ENCODE measurements at places on chromosomes 3 and 15.

DNA sequence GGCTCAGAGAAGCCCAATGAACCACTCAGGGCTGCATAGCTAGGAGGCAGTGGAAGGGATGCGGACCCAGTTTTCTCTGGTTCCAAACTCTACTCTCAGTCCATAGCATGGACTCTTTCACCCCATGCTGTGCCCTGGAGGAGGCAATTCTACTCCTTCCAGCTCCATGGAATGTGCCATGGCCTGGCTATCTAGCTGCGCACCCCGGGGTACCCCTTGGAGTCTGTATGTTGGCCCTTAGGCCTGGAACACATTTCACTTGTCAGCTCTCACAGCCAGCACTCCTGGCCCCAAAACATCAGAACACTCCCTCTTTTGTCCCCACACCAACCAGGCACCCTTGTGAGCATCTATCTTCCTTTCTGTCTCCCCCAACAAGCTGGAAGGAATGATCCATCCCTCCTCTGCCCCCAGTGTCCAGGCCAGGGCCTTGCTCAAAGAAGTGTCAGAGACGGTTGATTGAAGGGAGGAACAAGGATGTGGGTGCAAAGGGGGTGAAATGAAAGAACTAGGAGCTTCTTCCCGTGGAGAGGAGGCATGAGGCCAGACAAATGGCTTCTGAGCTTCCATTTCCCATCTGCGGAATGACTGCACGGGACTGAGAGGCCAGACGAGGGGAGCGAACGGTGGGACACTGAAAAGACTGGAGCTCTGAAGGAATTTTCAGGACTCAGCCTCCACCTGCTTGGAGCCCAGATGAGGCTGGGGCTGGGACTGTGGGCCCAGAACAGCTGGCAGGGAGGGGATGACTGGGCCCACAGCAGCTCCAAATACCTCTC, 2.8 kb downstream of the PRSS50 start:
- no peak for DNase-seq

- no peak for DNase-seq
These were observed 479.9 kb downstream of the CNTN4 start for GRCh38 chr3:2578560-2578959.

DNA sequence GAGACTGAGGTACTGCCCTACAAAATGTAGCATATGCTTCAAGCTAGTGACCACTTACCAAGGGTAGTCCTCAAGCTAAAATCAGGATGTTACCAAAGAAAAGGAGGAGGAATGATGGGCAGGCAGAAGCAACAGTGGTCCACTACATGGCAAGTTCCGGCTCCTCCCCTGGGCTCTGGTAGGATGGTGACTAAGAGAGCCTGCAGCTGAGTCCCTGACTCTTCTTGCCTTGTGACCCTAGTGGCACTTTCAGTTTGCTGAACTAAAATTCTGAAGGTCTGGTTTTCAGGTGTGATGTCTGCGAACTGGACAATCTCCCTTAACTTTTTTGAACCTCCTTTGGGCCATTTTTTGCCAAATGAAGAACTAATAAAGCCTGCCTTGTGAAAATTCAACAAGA, 40.9 kb downstream of the MRPL46 start:
- DNase-seq = no peak

DNA sequence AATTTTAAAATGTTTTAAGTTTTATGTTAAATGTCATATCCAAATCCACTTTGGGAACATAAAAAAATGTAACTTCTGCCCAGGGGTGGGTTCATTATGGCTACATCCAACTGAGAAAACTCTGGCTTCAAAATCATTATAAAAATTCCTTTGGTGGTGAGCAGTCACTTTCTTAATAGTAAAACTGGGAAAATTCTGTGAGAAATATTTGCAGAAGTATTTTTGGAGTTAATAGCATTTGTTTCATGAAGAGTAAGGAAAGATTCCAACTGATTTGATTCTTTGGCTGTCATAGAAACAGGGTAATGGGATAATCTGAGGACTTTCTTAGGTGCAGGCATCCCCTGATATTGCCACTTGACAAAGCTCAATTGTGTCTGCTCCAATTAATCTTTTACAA, 38.8 kb downstream of the CPA3 start:
- DNase-seq = no peak

- DNase-seq = no peak
These were observed 4.7 kb upstream of the CLASP2 start for GRCh38 chr3:33722626-33723370.

DNA sequence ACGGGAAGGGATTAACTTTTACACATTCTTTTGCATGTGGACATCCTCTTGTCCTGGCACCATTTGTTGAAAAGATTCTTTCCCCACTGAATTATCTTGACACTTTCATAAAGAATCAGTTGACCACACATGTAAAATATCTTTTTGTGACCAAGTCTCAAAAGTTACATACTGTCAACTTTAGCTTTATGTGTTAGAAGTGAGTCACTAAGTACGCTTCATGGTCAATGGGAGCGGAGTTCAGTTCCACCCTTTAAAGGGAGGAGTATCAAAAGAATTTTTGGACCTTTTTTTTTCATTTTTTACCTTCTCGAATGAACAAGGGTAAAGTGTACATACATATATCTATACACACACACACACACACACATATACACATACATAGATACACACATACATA, 35.4 kb downstream of the MAPK6 start:
- DNase-seq = no peak

- DNase-seq = no peak
These were observed 89.4 kb upstream of the ACKR4 start for GRCh38 chr3:132507657-132508056.

DNA sequence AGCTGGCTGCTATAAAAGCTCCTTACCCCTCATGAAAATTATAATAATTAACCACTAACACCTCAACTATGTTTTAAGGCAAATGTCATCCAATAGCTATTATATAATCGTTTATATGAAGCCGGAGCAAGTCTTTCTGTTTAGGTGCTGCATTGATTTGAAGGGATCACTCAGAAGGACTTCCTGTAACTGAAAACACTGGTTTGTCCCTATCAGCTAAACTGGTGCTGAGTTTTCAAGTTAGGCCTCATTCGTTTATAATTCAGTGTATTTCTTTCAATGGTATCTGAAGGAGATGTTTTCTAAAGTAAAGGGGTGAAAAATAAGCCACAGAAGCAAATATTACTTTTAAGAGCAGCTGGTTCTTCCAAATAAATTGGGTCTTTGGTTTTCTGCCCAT, 14.2 kb downstream of the MEIS2 start:
- no peak for DNase-seq

GRCh38 chr3:99599894-99600293, 38.5 kb upstream of the COL8A1 start:
- no peak for DNase-seq

DNA sequence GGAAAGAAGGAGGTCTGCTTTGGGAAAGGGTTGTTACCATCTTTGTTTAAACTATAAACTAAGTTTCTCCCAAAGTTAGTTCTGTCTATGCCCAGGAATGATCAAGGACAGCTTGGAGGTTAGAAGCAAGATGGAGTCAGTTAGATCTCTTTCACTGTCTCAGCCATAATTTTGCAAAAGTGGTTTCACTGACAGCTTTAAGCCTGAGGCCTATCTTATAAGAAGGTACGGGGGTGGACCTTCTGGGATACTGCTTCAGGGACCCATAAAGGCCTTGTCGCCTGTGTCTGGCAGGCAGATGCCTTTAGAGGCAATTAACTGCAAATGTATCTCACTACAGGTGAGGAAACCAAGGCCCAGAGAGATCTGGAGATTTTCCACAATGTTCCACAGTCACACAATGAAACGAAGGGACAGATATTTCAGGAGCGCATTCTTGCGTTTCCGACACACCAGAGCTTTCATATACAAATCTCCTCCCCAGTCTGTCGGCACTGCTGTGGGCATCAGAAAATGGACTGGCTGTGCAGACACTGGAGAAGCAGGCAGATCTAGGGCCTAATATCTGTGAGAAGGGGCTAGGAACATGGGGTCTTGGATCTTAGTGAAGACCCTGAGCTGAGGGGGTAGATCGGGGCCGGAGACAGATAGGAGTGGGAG, 169.5 kb upstream of the SMAD3 start:
- DNase-seq = no peak

- DNase-seq = no peak
These were observed 21.9 kb downstream of the IDH3A start for GRCh38 chr15:78170848-78171773.

DNA sequence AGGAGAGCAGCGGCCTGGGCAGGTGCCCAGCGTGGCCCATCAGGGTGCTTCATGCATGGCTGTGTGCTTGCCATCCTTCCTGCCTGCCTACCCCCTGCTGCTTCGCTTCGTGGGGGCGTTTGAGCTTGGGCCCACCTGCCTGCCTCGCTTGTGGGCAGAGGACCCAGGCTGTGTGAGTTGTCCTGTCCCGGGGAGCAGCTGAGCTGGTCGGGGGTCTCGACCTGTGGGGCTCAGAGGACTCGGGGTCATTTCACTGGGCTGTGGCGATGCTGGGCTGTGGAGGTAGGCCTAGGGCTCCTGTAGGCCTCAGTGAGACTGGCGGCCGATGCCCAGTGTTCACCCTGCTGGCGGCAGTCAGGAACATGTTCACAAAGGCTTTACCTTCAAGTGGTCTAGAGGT, 12.1 kb upstream of the STAB1 start:
- DNase-seq = no peak

- DNase-seq = peak; percentile 18
These were observed 116.1 kb downstream of the PCCB start for GRCh38 chr3:136366289-136366688.

GRCh38 chr3:182568261-182568660, 225.0 kb upstream of the ATP11B start:
- DNase-seq = no peak

- DNase-seq = no peak
These were observed 1014.1 kb downstream of the TBL1XR1 start for GRCh38 chr3:176183181-176183580.

DNA sequence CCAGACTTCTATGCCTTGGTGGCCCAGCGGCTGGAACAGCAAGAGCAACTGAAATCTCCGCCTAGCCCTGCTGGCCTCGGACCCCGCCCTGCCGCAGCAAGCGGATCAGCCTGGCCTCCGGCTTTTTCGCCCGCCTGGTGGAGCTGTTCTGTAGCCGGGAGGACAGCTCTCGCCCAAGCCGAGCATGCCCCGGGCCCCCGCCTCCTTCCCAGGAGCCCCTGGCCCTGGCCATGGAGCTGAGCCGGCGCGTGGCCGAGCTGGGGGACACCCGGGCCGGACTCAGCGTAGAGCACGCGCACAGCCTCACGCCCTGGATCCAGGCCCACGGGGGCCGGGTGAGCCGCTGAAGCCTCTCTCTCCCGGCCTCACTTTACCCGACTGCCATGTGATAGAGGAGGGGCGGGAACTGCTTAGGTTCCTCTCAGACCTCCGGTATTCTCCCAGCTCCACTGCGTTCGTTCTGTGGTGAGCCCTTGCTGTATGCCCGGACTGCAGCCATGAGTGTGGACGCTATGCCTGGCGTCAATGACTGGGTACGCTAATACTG, 24.1 kb upstream of the MRPL3 start:
- DNase-seq = peak; percentile 21

DNA sequence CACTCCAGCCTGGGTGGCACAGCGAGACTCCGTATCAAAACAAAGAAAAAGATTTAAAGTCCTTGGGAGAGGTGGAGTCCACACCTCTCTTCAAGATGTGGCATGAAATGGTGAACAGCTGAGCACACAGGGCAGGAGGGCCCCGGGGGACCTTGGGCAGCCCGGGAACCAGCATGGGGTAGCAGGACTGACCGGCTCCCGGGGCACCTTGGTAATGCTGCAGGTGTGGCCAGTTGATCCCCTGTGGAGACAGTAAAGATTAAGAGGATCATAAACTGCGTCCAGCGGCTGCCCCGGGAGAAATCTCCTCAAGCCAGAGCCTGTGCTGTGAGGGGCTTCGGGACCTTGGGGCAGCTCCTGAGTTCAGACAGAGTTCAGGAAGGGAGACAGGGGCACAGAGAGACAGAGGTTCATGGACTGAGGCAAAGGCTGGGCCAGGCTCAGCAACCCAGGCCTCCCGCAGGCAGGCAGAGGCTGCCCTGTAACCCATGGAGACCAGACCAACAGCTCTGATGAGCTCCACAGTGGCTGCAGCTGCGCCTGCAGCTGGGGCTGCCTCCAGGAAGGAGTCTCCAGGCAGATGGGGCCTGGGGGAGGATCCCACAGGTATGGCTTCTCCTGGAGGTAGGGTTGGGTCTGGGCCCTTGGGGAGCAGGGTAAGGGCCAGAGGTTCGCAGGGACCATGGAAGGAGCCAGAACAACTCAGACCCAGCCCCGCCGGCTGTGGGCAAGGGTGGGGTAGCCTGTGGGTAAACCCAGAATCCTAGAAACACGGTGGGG, at the start of gene NR2E3:
NR2E3 (plus strand) TSS at position 299 of the 780 bp plus-strand sequence; CDS start at position 489, 190 bp downstream.
- DNase-seq = no peak

DNA sequence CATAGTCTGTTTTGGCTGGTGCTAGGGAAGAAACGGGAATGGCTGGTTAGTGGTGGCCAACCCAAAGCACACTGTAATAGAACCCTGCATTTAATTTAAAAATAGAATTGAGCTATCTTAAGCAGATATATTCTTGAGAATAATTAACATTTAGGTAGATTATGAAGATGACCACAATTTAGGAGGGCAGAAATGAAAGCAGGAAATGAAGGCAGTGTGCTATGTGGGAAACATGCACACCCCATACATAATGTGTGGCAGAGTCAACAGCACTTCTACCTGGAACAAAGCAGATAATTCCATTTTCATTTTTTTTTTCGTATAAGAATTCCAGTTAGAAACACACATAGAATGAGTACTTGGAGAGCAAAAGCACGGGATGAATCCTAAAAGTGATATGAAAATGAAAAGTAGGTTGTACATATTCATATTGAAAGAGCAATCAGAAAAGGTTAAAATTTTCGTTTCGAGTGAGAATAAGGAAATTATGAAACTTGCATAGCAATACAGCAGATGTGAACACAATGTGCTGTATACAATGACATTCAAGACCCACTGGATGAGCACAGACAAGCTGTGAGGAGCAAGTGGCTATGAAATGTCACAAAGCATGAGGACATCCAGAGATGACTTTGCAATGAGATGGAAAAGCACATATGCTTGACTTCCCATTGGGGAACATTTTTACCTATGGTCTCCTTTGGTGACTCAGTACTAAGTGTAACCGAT, 102.6 kb downstream of the TFG start:
- no peak for DNase-seq

DNA sequence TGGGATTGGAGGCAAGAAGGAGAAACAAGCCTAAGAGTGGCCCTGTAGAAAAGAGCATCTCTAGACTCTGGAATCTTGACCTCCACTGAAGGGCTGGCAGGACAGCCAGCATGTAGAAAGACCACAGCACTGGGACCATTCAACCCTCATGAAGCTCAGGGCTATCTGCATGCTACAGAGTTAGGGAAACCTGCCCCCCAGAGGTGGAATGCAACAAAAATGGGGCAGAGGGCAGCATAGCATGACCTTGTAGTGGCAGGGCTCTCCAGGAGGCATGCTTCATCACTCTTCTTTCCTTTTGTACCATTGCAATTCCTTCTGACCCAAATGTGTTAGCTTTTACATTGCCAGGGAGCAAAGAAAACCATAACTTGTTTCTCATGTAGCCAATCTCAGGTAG, 445.4 kb downstream of the EPHB1 start:
- no peak for DNase-seq

GRCh38 chr3:126607214-126607908, 47.6 kb downstream of the TXNRD3 start:
- no peak for DNase-seq

DNA sequence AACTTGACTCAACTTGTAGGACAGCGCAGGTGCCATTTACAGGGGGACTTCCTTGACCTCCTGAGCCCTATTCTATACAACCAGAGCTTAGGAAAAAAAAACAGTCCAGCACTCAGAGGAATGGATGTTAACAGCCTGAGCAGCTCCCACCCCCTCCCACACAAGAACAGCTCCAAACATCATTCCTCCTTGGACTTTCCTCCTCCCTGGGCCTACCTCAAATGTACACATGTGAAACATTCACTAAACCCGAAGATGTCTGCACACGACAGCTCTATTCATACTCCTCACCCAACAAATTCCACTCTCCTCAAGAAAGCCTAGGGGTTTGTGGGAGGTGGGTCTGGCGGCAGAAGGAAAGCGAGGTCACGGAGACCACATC, 503 bp upstream of the ATRIP start:
- DNase-seq = no peak
